Fibroblast of skin of left biceps (primary cell): ENCODE measurements at places on chromosomes 5 and 9.

DNA sequence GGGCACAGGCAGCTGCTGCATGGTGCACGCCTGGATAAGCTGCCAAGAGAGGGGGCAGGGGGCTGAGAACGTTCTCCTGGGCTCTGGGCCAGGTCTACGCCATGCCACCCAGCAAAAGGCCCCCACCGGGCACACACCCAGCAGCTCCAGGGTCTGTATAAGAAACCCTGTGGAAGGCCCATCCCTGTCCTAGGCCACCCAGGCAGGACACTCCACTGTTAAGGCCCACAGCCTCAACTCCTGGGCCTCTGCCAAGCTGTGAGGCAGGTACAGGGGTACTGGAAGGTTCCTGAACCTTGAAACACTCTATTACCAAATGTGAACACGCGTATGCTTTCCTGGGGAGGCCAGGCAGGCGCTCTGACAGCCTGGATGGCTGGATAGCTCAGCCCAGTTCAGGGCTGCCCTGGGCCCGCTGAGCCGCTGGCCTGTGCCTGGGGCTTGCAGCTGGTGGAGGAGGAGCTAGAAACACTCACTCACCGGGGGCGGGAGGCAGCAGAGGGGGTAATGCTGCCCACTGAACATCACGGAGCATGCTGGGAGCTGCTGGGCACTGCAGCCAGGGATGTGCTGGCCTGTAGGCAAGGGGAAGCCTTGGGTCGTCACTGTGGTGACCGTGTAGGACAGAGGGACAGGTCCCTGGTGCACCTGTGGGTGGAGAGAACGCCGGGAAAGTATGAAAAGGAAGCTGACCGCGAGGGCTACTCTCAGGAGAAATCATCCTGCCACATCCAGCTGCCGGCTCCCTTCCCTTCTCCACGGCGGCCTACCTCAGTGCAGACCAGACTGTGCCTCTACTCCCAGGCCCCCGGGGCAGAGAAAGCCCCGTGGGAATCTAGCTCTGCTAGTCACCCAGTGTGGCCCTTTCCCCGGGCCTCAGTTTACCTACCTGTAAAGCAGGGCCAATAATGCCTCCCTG lies 6.0 kb downstream of the RNF44 start:
- DNase-seq: no peak

GRCh38 chr9:17907779-17908508 lies 329.1 kb downstream of the SH3GL2 start:
- no peak for DNase-seq

DNA sequence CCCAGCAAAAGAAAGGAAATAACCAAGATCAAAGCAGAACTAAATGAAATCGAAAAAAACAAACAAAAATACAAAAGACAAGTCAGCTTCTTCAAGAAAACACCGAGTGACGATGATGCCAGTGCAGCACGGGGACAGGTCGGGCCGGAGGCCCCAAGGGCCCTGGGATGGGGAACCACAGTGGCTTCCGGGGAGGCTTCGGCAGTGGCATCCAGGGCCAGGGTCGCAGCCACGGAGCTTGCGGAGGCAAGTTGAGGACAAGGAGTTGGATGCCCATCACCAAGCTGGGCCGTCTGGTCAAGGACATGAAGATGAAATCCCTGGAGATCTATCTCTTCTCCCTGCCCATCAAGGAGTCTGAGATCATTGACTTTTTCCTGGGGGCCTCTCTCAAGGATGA lies 53.2 kb upstream of the WDR41 start:
- no peak for DNase-seq

DNA sequence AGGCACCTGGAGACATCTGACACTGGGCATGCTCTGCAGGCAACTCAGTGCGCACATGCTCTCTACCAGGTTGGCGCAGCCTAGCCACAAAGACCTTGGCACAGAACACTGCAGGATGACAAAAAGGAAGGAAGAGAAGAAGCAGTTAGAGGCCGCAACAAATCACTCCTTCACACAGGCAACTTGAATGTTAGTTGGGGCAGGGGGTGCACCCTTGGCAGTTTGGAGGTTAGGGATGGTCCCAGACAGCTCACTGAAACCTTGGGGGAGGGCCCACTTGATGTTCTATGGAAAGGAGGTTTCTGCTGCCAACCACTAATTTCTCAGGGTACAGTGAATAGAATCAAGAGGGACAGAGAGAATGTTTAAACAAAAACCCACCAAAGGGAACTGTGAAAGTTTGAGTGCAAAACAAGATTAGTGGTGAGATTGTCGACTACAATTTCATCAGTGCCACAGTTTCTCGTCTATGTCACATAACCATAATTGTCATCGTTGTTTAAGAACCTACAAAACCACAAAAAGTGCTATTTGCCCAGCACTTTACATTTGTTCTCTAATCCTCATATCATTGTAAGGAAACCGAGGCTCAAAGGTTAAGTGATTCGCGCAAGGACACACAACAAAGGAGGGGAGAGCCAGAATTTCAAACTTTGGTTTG lies 48.7 kb downstream of the FBXW11 start:
- no peak for DNase-seq

DNA sequence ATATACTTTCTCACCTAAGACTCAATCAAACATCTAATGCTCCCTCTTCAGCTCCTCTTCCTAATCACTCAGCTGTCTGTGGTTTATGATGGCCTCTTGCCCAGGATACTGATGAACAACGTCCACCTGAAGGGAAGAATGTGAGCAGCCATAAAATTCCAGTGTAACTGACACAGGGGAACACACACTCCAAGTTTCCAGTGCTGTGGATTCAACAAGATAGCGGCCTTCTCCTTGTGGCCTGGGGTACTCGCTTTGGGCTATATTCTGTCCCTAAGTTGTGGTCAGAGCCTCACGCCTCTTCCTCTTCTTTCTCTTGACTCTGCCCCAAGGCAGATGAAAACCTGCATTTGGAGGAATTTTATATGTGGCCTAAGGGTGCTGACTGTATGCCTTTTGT lies 11.7 kb downstream of the B4GALT1 start:
- no peak for DNase-seq

DNA sequence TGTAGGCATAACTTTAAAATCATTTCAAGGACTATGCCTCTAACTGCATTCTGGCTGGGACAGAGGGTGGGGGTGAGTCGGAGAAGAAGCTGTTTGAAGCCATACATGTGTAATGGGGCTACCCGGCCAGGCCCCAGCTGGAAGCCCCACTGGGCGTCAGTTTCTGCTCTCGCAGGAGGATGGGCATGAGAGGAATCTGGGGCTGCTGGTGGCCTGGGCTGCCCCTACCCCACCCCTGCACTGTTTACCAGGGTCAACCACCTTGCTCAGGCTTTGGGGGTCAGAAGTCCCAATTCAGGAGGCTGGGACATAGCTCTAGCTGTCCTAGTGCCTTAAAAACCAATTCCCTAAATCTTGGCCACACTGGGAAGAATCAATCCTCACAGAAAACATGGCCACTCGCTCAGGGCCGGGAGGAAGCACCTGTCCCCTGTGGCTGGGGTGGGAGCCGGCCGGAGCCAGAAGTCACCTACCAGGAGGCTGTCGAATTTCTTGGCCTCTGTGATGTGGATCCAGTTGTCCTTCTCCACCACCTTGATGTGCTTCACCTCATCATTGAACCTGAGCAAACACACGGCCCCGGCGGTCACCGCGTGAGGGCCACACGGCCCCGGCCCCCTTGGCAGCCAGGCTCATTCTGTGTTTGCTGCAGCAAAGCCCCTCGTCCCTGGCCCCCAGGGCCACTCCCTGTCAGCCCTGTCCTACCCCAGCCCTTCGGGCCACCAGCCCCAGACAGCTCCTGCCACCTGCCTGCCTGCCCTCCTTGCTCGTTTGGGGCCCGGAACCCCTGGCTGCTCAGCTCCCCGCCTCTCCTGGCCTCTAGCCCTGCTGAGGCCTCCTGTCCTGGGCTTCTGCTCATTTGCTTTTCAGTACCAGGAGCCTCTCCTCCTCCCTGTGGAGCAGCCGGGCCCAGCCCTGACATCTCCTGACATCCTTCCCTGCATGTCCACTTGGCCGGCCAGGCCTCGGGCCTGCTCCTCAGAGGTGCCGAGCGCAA lies 33.6 kb upstream of the SARDH start:
- no peak for DNase-seq

GRCh38 chr9:7174884-7175283 lies 417.1 kb downstream of the KDM4C start:
- no peak for DNase-seq

GRCh38 chr9:87306006-87306405 lies 191.7 kb upstream of the DAPK1 start:
- no peak for DNase-seq

- DNase-seq: no peak
Observed at GRCh38 chr9:134955801-134956200, 38.1 kb upstream of the FCN1 start.

DNA sequence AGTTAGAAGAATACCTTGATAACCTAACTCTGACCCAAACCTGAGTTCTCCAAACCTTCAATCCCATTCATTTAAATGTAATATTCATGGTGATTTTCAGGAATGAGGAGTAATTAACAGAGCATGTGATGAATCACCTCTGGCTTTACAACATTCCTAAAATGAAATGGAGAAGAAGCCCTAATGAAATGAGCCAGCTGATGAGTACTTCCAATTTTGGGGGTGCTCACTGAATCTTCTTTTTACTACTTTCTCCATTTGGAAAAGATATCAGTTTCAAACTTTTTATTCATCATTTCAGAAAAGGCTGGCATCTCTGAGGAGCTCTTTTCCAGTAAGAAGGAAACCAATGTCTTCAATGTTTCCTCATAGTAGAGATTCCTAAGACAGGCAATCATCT lies 2.9 kb upstream of the SPINK5 start:
- no peak for DNase-seq

DNA sequence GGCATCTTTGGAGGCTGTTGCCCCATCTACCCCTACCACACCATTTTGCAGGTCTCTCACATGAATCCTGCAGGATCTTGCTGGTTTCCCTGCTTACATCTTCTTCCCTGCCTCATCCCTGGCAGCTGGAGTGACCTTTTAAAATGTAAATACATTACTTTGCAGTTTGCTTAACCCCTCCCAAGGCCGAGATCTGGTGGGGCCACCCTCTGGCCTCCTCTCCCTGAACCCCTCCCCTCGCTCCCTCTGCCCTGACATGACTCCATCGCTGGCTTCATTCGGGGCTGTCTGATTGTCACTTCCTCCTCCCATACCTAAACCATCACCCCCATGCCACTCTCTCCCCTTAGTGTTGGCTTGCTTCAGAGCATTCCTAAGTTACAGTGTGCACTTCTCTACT lies 12.6 kb upstream of the PALM2AKAP2 start:
- no peak for DNase-seq

GRCh38 chr5:135832941-135833920 lies 1.2 kb upstream of the SLC25A48 start:
- DNase-seq: no peak

DNA sequence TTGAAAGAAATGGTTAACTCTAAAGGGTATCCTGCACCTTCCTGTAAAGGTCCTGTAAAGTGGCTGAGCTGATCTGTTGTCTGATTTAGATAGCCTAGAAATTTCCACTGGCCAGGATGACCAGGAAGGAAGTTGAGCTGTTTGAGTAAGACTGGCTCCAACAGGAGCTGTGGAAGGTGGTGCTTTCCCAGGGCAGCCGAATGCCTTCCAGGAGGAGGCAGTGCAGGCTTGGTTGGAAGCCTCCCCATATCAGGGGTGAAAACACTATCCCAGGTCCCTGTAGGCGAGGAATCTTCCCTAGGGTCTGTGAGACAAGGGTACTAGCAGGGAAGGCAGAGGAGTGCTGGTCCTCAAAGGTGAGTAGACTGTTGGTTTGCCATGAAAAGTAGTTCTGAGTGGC lies 98.4 kb downstream of the LIX1 start:
- DNase-seq: no peak

DNA sequence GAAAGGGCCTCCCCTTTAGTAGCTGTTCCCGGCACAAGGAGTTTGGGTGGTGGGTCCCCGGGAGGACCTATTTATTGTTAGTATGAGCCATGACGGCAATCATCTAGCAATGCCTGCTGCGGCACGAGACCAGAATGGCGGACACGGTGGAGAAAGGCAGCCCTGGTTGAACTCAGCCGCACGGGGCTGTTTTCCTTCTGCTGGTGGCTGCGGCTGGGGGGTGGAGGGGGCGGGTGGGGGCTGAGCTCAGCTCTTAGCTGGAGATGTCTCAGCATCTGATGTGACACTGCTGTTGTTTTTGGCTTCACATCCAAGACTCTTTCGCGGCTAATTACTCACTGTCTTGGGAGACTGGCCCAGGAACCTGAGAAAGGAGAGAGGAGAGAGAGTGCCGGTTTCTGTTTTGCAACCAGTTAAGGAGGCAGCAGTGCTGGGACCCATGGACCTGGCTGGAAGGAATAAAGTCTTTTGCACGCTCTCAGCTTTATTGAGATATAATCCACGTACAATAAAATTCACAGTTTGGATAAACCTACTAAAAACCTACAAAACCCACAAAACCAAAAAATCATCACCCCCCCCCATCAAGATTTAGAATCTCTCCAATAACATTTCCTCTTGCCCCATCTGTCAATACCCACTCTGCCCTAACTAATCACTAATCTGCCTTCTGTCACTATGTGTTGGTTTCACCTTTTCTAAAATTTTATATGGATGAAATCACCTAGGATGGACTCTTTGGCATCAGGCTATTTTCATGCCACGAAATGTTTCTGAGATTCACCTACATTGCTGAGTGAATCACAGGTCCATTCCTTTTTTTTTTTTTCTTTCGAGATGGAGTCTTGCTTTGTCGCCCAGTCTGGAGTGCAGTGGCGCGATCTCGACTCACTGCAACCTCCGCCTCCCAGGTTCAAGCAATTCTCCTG lies 81.8 kb upstream of the NEURL1B start:
- peak; percentile 53 for DNase-seq

DNA sequence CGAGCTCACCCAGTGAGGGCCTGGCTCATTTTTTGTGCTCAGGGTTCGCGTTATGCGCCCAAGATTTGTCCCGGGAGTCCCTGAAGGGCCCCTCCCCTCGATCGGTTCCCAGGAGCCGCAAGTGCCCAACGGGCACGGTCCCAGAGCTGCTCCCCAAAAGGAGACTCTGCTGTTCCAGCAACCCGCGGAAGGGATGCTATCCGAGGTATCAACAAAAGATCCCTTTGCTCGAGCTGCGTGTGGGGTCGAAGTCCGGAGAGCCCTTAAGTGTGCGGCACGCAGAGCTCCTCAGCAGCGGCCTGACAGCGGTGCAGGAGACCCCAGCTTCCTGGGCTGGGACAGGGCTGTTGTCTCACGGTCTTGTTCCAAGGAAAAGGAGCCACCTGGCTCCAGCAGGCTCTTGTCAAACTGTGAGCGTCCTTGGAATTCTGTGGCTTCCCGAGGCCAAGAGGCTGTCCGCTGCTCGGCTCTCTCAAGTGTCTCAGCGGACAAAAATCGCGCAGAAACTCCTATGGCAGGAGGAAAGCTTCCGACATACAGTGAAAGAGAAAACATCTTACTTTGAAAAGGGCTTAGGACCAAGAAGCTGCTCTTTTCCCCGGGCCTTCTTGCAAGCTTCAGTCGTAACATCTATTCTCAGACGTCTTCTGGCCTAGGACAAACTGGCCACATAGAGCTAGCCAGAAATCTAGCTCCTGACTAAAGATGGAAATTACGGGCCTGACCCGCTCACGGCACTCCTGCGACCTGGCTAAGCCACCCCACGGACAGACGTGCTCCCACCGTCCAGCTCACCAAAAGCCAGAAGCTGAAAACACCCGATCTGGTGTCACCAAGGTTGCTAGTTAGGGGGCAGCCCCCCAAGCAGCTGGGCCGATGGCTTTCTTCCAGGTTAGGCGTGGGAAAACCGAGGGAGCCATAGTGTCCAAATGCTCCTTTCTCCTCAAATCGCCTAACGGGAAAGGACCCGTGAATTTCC lies 2.6 kb upstream of the FOXB2 start:
- DNase-seq: no peak
